ENCODE measurements at places on chromosomes 2 and 18. TPM values are rescaled to one million over a fixed set of nuclear protein-coding genes. Genes with fewer than 3 reads are reported as not detected.

COL6A3 gene
- total RNA-seq, result 198 TPM

ASB18 gene
- total RNA-seq, result not detected

ACADL gene
- total RNA-seq, result 32.4 TPM

TCF23 gene
- not detected for total RNA-seq

CCDC102B gene
- 16.5 TPM for total RNA-seq

SCYGR4 gene
- not detected for total RNA-seq

MERTK gene
- 18.9 TPM for total RNA-seq

CEBPZOS gene
- total RNA-seq, result 43.5 TPM
